Brain pericyte (primary cell): ENCODE measurements at places on chromosomes 16 and 17.

GRCh38 chr16:24850289-24850938, 4.7 kb downstream of the SLC5A11 start:
- no peak for DNase-seq

GRCh38 chr16:88894681-88895300, 28.3 kb upstream of the PABPN1L start:
- no peak for DNase-seq

DNA sequence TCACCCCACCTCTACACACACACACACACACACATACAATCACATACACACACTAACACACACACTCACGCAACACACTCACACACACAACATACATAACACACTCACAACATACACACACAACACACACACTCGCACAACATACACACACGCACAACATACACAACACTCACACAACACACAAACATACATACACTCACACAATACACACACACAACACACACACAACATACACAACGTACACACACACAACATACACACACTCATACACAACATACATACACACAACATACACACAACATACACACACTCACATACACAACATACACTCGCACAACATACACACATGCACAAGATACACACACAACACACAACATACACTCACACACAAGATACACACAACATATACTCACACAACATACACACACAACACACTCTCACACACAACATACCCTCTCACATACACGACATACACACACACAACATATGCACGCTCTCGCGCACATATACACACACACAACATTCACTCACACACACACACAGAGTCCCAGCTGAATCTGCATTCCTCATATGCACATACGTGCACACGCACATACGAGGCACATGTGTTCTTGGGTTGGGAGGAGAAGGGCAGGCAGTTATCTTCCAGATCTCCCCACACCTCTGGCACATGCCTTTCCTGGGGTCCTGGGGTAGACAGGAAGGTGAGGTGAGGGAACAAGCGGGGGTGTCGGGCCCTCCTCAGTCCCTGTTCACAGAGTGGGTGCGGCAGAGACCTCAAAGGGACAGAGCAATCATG, 1.1 kb downstream of the ASGR2 start:
- DNase-seq = no peak

GRCh38 chr17:80361495-80362220, 53.3 kb upstream of the ENDOV start:
- DNase-seq = no peak

DNA sequence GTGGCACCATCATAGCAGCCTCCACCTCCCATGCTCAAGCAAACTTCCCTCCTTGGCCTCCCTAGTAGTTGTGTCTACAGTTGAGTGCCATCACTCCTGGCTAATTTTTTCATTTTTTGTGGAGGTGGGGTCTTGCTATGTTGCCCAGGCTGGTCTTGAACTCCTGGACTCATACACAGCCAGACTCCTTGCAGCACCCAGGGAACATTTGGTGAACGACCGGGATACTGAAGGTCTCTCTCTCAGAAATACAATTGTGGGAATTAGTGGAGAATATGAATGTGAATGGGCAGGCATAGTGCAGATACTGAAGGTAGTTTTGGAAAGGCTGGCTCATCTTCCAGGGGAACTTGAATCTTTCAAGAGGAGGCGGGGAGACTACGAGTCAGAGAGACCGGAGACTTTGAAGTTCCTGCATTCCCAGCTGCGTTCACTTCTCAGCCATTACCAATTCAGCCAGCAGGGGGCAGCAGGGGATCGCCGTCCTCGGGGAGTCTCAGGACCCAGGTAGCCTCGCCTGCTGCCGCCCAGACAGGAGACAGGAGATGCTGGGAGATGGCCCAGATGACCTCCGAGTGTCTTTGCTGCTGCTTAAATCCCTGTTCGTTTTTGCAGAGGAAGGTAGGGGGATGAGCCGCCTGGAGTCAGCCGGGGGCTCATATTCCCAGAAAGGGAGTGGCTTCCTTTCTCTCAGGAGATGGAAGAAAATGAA, 68.6 kb downstream of the HAPSTR1 start:
- DNase-seq = no peak

- no peak for DNase-seq
Measured at GRCh38 chr17:82929676-82930042, 89.8 kb upstream of the ZNF750 start.

DNA sequence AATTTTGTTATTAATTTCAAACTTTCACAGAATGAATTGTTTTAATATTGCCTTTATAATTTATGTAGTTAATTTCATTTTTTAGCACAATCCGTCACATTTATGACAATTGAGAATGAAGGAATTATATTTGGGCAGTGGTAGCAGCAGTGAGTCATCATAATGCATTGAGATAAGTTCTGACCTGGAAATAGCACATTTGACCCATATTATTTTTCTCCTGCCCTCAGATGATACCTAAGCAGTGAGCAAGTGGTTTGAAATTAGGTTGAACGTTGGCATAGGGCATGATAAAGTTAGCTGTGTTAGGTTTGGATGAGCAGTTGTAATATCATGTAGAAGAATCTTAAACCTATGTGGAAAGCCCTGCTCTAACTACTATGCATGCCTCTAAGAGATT, 1431.3 kb upstream of the CDH8 start:
- DNase-seq = no peak

GRCh38 chr17:41439375-41439774, 1.4 kb downstream of the KRT38 start:
- no peak for DNase-seq

DNA sequence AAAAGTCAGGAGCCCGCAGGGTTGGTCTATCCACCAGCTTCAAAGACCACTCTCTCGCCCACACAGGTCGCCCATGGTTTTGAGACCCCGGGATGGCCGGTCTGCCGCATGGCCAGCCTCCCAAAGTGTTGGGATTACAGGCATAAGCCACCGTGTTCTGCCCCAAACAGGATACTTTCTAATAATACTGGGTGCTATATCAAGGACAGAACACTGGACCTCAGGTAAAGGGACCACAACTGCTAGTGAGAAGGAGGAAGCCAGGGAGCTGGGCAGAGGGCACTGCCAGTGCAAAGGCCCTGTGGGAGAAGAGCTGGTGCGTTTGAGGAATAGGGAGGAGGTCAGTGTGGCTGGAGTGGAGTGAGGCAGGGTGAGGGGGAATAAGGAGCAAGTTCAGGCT, 34.1 kb downstream of the IL21R start:
- DNase-seq = no peak
